ENCODE measurements at places on chromosomes 1 and 21. TPM values are rescaled to one million over a fixed set of nuclear protein-coding genes. Genes with fewer than 3 reads are reported as not detected.
A peak's percentile ranks its signal among the peaks of the same experiment; 100 is the strongest.

TRAF5 gene
- total RNA-seq = 29.1 TPM

TCHH gene
- total RNA-seq = 0.16 TPM

RUNX3 gene
- 2.0 TPM for total RNA-seq

- ATAC-seq = no peak
Measured at GRCh38 chr1:156751451-156751756, at the start of gene HDGF. HDGF (minus strand) TSS chr1:156751675; CDS start chr1:156751429, 246 bp downstream.

DNA sequence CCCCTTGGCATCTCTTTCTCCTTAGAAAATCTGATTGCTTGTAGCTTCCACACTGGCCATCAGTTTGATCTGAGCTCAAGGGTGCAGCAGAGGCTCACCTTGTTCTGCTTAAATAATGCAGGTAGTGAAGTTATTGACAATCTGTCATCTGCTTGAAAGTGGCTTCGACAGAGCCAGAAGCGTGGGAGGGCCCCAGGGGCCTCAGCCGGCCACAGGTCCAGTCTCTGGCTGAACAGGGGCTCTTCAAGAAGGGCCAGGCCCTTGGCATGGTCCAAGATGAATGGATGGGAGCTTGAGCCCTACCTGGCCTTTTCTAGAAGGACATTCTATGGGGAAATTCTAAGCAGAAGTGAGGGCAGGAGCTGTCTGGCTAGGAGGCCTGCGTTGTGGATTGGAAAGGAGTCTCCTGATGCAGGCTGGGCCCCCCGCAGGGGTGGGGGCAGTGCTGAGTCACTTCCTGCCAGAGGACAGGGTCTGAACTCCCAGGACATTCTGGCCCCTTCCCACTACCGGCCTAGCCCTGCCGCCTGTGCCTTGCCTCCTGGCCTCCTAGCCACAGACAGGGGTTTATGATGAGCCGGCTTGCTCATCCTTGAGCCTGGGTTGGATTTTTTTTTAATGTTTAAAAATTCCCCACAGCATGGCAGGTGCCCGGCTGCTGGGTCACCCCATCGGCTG, 162.3 kb upstream of the VAMP3 start:
- ATAC-seq = no peak

- peak; percentile 49 for ATAC-seq
Measured at GRCh38 chr1:9615316-9616063, 26.8 kb downstream of the TMEM201 start.

GRCh38 chr1:82517586-82517985, 716.9 kb downstream of the ADGRL2 start:
- peak; percentile 60 for ATAC-seq

THEMIS2 gene
- 21.0 TPM for total RNA-seq

DNAJC28 gene
- total RNA-seq = 4.1 TPM

DNA sequence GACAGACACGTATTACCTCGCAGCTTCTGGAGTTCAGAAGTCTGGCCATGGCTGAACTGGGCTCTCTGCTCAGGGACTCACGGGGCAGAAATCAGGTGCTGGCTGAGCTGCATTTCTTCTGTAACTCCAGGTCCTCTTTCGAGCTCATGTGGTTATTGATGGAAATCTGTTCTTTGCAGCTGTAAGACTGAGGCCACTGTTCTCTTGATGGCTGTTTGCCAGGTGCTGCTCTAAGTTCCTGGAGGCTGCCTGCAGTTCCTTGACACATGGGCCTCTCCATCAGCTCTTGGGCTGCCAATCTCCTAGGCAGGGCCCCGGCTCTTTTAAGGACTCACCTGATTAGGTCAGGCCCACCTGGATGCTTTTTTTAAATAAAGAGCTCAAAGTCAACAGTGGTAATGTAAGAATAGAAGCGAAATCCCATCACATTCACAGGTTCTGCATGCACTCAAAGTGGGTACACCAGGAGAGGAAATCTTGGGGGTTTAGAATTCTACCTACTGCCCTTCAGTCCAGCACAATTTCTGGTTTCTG, 139.1 kb downstream of the KAZN start:
- ATAC-seq = no peak

- ATAC-seq = no peak
Measured at GRCh38 chr21:25790122-25790877, 55.5 kb downstream of the GABPA start.

DNA sequence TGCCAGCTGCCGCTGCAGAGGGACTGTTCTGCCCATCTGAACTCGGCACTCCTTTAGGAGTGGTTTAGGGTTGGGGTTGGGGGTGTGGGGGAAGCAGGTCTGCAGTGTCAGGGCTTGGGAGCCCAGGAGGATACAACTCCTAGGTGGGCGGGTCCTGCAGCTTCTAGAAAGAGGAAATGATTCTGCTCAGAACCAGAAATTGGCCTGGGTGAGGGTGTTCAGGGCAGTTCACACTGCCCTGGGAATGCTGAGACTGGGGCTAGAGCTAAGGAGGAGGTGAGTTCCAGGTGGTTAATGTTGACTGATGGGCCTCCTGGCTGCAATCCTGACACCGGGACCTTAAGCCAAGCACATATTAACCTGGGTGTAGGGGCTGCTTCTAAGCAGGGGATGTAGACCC, 4.8 kb upstream of the SLC26A9 start:
- no peak for ATAC-seq

DNA sequence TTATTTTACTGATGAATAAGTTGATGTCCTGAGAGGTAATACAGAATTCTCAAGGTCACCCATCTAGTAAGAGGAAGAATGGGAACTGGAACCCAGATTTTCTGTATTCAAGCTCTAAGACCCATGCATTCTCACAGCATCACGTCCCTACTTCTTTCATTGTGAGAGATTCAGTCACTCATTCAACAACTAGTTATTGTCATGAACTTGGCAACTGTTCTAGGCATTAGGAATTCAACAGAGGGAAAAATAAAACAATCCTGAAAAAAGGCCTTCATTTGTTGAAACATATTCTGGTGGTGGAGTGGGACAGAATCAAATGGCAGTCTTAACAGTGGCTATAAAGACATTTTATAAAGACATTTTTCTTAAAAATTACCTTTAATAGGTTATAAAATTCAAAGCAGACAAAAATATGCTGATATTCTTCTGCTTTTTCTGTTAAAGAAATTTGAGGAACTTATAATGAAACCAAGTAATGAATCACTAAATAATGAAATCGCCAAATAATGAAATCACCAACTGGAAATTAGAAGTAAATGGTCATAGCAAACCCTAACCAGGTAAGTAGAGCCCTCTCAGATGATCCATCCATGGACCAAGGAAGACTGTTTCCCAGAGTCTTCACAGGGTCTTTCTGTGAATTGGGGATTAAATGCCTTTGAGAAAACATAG, 136.5 kb upstream of the DPYD start:
- no peak for ATAC-seq

- no peak for ATAC-seq
Measured at GRCh38 chr1:3657096-3657475, 4.8 kb downstream of the TP73 start.

DNA sequence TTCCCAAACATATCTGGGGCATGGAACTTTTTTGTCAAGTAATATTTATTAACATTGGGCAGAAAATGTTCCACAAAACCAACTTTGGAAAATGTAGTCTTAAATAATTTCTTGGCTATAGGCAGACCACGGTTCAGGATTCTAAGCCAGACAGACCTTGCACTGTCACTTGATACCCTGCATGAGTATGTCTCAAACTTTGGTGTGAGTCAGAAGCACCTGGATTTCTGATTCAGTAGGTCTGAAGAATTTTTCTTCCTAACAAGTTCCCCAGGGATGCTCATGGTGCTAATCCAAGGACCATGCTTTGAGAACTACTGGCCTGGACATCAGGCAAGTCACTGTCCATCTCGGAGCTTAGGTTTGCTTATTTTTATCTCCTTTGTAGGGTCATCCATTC, 562.0 kb downstream of the PLPP3 start:
- ATAC-seq = no peak

CELA3B gene
- not detected for total RNA-seq

LRRC38 gene
- not detected for total RNA-seq

MYBPH gene
- not detected for total RNA-seq

GRCh38 chr21:32253215-32253641, 25.6 kb downstream of the MIS18A start:
- peak; percentile 83 for ATAC-seq

GRCh38 chr1:63674238-63674864, 81.1 kb downstream of the PGM1 start:
- peak; percentile 90 for ATAC-seq

DNA sequence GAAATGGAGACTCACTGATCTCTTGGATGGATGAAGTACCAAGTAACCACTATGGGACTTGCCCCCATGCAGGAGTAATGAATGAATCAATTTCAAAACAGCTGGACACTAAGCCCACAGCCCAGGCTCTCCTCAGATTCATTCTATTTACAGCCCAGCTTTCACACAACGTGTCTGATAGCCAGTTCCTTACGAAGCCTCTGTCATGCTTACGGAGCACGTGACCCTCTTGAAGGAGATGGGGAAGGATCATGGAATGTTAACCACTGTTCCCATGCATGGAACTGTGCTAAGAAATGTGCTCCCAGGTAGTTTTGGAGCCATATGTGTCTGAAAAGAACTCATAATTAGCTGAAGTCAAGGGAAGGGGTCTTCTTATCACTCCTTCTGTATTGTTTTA, 124.1 kb downstream of the KIF26B start:
- ATAC-seq = no peak

DNA sequence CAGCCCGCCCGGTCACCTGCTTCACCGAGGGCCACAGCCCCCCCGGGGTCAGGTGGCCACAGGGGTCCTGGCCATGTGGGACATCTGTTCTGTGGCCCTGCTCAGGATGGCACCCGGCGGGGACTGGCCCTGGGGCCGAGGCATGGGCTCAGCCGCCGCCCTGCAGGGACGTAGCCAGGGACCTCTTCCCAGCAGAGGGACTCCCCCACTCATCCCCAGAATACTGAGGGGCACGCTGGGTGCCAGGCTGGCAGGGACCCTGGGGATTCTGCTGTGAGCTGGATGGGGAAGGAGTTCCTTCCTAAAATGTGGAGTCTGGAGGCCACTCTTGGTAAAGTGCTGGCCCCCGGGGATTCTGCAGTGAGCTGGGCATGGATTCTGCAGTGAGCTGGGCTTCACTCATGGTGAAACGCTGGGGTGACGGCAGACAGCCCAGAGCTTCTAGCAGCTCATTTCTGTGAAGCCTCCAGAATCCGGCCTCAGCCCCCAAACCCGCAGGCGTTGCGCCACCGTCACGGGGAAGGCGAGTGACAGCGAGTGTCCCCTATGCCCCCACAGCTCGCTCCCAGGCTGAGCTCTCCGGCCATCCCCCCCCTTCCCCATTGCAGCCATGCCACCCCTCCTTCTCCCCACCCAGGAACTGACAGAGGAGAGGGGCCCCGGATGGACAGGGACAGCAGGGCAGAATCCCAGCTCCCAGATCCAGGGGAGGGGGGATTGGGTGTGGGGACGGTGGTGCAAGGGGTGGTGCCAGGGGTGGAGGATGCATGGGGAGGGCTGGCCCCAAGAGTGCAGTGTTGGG, 1.4 kb downstream of the ITGB2 start:
- ATAC-seq = peak; percentile 20

COL24A1 gene
- total RNA-seq = 2.4 TPM

GRCh38 chr1:165034136-165034809, 322.2 kb downstream of the LMX1A start:
- no peak for ATAC-seq

- peak; percentile 10 for ATAC-seq
Measured at GRCh38 chr1:26994020-26994786, 711 bp downstream of the TRNP1 start.

DNA sequence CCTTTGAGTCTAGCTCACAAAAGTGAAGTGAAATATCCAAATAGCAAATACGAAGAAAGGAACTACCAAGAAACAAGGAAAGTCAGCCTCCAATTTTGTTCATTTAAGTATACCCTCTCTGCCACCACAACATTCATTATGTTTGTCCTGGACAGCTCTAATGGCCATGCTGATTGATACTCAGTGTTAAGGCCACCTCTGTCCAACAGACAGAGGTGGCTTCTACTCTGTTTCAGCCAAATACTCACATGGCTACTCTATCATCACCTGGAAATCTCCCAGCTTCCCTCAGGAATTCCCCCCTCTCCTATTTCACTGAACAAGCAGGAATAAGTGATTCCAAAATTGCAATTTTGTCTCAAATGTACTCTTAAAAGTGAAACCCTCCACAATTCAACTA, 10.7 kb downstream of the APP start:
- no peak for ATAC-seq

- ATAC-seq = no peak
Measured at GRCh38 chr1:102834688-102835320, 273.5 kb downstream of the COL11A1 start.

RBP7 gene
- 12.8 TPM for total RNA-seq

DNA sequence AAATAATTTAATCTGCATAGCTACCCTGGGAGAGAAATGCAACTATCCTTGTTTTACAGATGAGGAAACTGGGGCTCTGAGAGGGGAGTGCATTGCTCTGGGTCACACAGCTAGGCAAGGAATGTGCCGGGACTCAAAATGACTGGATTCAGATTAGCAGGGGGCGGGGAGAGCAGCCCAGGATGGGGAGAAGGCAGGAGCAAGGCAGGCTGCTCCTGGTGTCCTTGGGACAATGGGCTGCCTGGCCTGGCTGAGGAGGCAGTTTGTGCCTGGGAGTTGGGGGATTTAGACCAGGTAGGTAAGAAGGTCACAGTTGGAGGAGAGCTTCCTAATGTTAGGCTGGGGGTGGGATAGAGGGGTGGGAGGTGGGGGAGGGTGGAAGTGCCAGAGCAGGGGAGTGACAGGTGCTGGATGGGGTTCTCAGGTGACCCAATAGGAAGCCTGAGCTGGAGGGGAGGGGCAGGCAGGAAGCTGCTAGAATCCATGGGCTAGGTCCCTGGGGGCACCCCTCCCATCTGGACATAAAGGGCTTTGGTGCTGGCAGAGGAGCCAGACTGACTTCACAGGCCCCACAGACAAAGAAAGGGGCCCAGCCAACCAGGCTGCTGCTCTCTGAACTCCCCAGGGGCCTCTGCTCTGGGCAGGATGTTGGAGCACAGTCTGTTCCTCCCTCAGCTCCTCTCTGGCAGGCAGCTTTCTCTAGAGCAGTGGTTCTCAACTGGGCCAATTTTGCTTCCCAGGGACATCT, 29.0 kb downstream of the TRIM62 start:
- ATAC-seq = peak; percentile 91

DNA sequence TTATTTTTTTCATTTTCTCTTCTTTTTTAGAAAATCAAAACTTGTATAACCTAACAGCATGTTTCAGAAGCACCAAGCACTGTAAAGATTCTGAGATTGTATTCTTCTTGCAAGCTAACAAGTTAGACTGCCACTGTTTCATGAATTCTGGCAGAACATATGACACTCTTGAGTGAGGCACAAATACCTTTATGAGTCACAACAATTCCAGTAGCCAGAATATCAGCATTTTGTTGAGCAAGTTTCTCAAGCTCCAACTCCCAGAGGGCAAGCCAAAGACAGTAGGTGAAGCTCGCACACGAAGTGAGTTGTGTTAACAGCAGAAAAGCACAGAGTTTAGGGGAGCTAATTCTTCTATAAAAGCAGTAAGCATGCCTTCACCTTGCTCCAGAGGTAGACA, 268.8 kb upstream of the NCAM2 start:
- no peak for ATAC-seq

TCEA3 gene
- 21.4 TPM for total RNA-seq

All from gastroesophageal sphincter (tissue), 4 donors.